Muscle of back (tissue), 13 donors: ENCODE measurements at places on chromosomes 13 and 19. TPM values are rescaled to one million over a fixed set of nuclear protein-coding genes. Genes with fewer than 3 reads are reported as not detected.

DNA sequence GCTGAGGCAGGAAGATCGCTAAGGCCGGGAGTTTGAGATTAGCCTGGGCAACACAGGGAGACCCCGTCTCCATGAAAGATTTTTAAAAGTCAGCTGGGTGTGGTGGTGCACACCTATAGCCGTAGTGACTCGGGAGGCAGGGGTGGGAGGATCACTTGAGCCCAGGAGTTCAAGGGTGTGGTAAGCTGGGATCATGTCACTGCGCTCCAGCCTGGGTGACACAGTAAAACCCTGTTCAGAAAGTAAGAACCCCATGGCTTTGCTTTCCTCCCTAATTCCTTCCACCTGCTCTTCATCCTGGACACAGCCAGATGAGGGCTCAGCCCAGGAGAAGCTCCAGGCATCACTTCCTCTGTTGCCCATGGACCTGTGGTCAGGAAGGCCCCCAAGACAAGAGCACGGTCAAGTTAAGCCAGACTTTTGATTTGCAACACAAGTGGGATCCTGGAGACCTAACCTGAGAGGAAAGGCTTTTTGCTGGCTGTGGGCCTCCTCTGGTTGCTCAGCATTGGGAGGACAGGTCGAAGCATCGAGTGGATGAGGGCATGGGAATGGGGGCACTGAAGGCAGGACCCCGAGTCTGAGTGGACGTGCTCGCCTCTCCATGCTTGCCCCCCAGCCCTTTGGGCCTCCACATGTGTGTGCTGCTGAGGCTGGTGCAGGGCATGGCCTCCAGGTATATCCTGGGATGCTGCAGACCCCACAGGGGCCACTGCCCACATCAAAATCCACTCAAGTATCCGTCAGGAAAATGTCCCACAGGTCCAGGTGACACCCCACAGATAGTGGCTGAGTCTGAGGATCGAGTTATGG, 25.4 kb downstream of the TUBA3C start:
- no peak for DNase-seq

The GDF15 gene
- 0.85 TPM for polyA plus RNA-seq

- no peak for DNase-seq
These were observed 459 bp downstream of the PRAM1 start for GRCh38 chr19:8501981-8502380.

The RNF113B gene
- not detected for polyA plus RNA-seq

DNA sequence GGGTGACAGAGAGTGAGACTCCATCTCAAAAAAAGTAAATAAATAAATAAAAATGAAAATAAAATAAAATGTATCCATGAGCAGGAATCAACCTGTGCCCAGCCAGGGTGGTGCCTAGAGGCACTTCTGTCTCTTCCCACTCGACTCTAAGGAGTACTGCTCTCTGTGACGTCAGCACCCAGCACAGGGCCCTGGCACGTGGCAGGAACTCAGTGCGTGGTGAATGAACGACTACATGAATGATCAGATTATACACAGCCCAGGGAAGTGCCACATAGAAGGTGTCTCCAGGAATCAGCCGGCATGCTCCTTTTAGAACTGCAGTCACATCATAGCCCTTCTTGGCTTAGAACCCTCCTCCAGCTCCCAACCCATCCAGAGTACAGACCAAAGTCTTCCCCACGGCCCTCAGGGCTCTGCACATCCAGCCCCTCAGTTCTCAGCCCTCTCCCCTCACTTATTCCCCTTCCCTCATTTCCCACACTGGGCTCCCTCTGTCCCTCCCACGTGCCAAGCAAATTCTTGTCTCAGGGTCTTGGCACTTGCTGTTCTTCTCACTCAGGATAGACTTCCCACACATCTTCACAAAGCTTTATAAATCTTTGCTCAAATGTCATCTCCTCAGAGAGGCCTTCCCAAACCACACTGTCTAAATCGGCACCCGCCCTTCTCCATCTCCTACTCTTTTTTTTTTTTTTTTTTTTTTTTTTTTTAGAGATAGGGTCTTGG, 4.2 kb downstream of the CLIP3 start:
- DNase-seq = no peak

The LIM2 gene
- not detected for polyA plus RNA-seq

DNA sequence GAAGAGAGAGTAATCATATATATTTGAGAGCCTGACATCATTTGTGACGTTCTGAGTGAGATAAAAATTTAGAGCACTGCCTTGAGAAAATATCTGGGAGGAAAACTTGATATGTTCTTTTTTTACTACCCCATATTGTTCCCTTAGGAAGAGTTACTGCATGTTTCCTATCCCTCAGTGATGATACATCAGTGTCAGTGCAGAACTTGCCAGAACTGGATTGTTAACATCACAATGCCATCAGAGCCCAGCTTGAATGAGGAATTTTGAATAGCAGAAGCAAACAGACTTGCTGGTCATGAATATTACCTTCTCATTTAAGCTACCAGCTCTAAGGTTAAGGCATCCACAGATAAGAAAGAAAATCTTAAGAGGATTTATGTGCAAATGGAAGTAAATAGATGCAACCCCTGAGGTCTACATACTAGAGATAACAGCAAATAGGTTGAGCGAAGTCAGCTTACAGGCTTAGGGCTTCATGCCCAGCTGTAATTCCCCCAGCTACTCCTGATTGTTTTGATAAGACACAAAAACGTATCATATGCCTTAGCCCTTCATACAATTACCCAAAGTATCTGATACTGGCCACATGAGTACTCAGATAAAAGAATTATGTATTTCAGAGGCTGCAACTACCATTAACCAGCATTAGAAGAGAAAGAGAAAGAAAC, 313.7 kb upstream of the ATXN8OS start:
- DNase-seq = no peak

DNA sequence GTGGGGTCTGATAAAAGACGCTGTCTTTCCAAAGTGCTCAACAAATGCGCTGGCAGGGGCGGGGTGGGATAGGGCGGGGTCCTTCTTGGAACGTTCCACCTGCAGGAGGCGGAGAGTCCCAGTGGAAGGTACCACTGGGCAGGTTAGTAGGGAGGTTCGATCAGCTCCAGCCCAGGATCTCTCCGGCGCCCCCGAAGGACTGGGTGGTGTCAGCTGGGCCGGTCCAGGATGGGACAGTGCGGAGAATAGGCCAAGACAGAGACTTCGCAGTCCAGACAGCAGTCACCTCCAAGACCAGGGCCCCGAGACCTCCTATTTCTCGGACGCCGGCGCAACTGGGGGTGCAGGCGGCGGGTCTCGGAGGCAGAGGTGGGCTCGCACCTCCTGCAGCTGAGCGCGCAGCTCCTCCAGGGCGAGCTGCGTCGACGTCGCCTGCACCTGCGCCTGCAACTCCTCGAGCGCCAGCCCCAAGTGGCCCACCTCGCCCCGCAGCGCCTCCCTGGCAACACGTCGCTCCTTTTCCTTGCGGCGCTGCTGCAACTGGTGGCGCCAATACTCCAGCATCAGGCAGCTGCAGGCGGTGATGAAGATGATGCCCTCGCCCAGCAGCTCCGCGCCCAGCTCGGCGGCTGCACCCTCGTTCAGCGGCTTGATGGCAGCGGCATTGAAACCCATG, 21.6 kb downstream of the VASP start:
- DNase-seq = no peak

DNA sequence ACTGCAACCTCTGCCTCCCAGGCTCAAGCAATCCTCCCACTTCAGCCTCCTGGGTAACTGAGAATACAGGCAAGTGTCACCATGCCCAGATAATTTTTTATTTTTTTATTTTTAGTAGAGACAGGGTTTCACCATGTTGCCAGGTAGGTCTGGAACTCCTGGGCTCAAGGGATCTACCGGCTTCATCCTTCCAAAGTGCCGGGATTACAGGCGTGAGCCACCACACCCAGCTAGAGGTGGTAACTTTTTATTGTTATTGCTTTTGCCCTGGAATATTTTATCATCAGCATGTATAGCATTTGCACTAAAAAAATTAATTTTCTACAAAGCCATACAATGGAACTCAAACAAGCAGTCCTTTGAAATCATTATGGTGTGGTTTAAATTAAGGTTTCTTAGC, 14.0 kb downstream of the HAUS8 start:
- no peak for DNase-seq

DNA sequence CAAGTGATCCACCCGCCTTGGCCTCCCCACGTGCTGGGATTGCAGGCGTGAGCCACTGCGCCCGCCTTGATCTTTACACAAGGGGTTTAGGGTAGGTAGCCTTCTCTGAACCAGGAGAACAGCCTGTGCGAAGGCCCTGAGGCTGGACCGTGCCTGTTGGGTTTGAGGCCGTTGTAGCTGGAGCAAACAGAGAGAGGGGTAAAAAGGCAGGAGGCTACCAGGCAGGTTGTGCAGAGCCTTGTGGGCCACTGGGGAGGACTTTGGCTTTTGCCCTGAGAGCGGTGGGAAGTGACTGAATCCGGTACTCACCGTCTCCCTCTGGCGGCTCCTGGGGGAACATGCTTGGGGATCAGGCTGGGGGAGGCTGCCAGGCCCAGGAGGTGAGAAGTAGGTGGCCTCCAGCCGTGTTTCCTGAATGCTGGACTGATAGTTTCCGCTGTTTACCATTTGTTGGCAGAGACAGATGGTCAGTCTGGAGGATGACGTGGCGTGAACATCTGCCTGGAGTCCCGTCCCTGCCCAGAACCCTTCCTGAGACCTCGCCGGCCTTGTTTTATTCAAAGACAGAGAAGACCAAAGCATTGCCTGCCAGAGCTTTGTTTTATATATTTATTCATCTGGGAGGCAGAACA, 24.6 kb downstream of the SPC24 start:
- DNase-seq = peak; percentile 49

The PSG2 gene
- 0.91 TPM for polyA plus RNA-seq

GRCh38 chr13:78100486-78100885, 181.9 kb upstream of the EDNRB start:
- DNase-seq = no peak

The ETV2 gene
- polyA plus RNA-seq = 3.1 TPM

- DNase-seq = no peak
These were observed 8.4 kb downstream of the DACH1 start for GRCh38 chr13:71858647-71859046.

The INSR gene
- polyA plus RNA-seq = 16.9 TPM

The GRIN2D gene
- 0.98 TPM for polyA plus RNA-seq

DNA sequence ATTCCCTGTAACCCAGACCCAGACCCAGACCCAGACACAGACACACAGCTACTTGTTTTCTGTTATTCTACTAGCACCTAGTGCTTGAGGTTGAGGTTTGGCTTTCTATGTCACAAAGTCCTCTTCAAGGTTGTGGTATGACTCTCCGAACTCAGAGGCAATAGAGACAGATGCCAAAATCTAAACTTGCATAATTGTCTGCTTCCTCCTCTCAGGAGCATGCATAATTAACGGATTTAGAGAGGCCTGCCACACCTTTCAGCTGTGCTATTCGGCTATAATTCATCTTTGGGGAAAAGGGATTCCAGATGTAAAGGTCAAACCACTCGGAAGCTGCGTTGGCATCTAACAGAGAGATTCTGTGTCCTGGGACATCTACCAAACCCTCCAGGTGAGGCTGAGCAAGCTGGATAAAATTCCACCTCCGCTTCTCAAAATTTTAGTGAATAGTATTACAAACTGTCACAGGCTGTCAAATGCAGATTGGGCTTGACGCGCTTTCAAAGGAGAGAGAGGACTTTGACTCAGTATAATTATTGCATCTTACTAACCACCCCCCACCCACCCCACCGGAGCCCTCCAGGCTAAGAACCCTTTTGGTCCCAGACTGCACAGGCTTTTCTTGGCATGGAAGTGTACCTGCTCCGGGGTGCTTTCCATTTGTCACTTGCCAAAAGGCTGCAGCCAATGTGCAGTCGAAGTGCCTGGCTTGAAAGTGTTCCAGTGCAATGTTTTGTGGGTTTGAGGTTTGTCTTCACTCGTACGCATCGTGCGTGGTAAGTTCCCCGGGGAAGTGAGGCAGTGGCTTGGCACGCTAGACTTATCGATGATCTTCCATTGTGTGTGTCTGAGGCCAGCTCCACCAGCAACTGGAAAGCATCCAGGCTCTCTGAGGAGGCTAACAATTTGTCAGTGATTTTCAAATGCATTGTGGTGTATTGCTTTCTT, 194.1 kb downstream of the TDRD3 start:
- peak; percentile 6 for DNase-seq

DNA sequence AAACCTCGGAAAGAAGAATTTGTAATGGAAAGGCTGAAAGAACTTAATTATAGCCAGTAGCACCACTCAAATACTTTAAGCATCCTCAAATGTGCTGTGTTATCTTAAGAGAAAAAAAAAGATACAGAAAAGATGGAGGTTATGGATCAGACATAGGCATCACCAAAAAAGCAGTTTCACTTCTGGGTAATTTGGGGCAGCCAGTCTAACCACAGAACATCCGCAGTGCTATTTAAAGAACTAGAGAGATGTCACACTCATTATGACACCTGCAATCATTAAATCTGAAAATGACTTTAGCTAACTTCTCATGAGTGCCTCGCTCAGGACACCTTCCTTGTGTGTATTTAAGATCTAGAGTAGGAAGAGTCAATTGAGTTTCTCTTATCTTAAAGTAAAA, 211.8 kb downstream of the RBM26 start:
- DNase-seq = no peak
